ENCODE measurements at places on chromosomes 5 and 9.

GRCh38 chr9:127943011-127943662, 5.5 kb upstream of the DPM2 start:
- no peak for DNase-seq

DNA sequence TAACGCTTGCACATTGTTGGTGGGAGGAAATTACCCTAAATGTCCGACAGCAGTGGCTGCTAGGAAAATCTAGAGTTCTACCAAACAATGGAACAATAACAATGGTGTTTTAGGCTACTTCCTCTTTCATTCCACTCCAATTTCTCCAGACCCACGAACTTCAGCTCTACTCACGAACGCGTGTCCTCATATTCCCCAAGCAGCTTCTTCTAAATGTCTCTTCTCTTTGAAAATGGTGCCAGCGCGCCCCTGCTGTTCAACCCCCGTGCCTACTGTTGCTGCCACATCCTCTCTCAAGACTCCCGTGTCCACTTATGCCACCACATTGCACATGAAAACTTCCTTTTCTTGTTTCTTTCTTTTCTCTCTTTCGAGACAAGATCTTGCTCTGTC, 25.6 kb downstream of the OR2V2 start:
- DNase-seq = no peak

- no peak for DNase-seq
Measured at GRCh38 chr9:88553350-88553749, 18.4 kb downstream of the NXNL2 start.

DNA sequence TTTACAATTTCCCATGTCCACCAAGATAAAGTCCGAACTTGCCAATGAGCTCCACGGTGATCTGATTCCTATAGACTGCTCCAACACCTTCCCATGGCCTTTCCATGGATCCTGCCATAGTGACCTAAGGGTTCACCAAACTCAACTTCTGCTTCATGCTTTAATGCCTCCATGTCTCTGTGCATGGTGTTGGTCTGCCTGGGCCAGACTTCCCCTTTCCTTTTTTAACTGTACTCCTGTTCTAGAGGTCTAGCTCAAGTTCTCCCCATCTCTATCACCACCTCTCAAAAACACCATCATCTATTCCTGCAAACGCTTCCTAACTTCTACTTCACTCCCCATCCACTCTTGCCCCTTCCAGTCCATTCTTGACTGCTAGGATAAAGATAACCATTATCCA, 14.8 kb upstream of the SMARCA2 start:
- DNase-seq = no peak

GRCh38 chr9:83601463-83601862, 21.5 kb upstream of the IDNK start:
- DNase-seq = no peak

Data from stimulated activated CD4-positive, alpha-beta T cell treated with anti-CD3 and anti-CD28 coated beads, TNF-alpha, amount 100 ng/mL, for 1 hour (primary cell).